Activated T-helper 1 cell treated with Interleukin-2 at 50 U/mL for 16 hours (primary cell): ENCODE measurements at places on chromosomes 6 and 20.

- no peak for DNase-seq
Measured at GRCh38 chr6:162721404-162721687, 6.2 kb downstream of the PRKN start.

DNA sequence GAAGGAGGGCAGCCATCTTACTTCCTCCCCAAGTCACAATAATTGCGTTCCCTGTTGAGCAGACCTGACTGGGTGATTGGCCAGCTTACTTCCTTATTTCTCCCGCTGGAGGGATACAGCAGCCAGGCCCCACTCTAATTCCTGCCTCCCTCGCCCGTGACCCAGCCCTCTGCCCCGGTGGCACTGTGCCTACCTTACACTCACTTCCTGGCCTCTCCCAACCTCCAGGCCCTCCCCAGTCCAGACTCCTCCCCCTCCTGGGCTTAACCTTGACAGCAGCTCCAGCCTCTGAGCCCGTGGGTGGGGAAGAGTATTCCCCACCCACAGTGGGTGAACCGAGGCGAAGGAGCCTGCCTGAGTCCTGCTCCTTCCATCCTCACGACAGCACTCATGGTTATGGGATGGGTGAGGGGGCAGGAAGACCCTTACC, 3.0 kb downstream of the BAK1 start:
- no peak for DNase-seq

GRCh38 chr20:24488064-24488799, 18.8 kb downstream of the SYNDIG1 start:
- DNase-seq: no peak

DNA sequence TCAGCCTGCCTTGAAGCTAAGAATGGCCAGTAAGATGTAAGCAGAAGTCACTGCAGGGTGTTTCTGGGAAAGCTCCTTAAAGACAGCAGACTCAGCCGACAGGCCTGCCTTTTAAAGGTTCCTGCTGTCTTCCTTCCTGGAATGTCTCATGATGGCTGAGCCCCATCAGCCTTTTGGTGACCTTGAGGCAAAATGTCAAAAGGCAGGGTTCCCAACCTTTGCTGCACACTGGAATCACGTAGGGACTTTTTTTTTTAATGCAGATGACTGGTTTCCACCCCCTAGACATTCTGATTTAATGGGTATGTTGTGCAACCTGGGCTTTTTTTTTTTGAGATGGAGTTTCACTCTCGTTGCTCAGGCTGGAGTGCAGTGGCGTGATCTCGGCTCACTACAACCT, 11.6 kb downstream of the MDGA1 start:
- no peak for DNase-seq

GRCh38 chr6:80610846-80611245, 504.4 kb downstream of the BCKDHB start:
- no peak for DNase-seq

- DNase-seq: no peak
Measured at GRCh38 chr6:168226902-168227318, 92.7 kb downstream of the DACT2 start.

GRCh38 chr6:155267411-155267810, 3.6 kb downstream of the CLDN20 start:
- no peak for DNase-seq

DNA sequence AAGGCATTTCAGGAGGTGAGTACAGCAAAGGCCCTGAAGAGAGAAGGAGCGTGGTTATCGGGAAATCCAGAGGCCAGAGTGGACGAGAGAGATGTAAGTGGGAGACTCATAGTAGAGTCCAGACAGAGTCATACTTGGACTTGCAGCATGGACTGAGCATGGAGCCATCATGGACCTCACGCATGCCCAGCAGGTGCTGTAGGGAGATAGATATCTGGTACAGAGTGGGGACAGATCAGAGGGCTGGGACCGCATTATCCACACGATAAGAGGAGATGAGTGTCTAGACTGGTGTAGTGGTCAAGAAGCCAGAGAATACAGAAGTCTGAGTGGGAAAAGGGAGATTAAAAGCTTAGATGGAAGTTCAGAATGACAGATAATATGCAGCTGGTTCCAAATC, 127.0 kb downstream of the TBC1D7 start:
- no peak for DNase-seq

- no peak for DNase-seq
Measured at GRCh38 chr6:39793516-39793915, 1.3 kb downstream of the DAAM2 start.

DNA sequence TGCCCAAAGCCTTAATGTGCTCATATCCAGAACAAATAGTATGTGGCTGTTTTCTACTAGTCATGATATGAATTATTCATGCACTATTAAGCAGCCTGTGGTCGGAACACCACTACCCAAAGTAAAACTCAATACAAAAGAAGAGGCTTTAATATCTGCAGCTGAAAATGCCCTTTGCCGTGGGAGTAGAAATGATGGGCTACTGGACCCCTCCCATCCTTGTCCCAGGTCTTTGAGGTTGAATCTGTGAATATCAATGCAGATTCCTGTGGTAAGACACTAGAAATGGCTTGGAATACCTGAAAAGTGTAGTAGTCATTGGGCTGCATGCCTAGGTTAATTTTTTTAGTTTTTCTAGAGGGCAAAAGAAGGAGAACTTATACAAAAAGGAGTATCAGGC, 303.7 kb downstream of the TBC1D7 start:
- DNase-seq: no peak

- DNase-seq: no peak
Measured at GRCh38 chr6:90428514-90428913, 131.9 kb upstream of the BACH2 start.

DNA sequence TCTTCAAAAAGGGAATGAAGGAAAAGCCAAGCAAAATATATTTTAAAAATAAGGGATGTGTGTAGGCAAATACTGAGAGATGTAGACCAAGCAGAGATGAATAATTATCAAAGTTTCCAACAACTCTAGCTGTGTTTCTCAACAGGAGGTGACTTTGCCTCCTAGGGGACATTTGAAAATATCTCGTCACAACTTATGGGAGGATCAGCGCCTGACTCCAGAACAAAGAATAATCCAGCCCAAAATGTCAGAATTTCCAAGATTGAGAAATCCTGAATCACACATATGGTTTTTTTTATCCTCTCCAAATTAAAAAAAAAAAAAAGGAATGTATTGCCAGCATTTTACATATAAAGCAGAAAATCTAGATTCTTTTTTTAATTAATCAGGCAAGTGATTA, 241.2 kb upstream of the ZFP64 start:
- DNase-seq: no peak

DNA sequence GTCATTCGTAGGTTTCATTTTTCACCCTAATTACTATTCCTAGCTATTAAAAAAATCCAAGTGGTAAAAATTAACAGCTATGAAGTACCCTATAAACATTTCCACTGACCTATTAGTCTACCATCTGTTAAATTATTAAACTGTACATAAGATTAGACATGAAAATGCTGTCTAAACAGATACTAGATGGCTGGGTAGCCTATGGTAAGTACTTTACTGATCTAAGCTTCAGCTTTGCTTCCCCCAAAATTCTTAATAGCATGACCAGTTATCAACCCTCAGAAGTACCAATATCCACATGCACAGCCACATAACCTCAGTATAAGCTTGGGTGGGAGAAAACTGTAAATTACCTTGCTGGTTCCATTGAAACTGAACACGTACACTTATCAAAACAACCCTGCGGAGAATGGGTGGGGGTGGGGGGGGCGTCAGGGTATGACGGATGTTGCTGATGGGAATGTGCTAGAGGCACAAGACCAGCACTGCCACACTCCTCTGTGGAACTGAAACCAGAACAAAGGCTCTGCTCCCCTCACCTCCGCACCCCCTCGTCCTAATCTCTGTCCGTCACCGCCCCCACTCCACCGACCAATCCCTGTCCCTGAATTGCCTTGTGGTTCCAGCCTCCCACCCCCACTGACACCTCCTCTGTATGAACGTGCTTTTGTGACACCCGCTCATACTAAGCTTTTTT, 45.3 kb downstream of the B4GALT5 start:
- DNase-seq: peak; percentile 46

DNA sequence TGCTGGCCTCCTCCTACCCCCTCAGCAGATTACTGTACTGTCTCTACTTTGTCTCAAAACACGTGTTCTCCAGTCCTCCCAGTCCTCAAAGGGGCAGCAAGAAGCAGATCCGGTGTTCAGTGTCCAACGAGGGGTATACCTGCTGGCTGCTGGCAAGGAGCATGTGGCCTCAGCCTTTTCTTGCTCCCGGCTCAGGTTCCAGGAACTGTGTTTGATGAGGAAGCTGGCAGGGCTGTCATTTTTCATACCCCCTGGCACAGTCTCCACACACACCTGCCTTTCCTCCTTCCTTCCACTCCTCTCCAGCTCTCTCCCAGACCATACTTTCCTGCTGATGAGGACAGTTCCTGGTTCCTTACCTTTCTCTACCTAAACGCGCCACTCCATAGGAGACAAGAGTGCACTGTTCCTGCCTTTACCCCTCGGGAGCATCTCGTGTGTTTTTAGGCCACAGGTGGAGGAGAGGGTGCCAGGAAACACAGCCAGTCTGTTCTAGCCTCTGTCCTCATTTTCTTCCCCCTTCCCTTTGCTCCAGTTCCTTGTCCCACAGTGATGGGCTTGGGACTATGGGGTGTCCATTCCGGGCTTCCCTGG, 77.2 kb downstream of the SSR1 start:
- DNase-seq: no peak

DNA sequence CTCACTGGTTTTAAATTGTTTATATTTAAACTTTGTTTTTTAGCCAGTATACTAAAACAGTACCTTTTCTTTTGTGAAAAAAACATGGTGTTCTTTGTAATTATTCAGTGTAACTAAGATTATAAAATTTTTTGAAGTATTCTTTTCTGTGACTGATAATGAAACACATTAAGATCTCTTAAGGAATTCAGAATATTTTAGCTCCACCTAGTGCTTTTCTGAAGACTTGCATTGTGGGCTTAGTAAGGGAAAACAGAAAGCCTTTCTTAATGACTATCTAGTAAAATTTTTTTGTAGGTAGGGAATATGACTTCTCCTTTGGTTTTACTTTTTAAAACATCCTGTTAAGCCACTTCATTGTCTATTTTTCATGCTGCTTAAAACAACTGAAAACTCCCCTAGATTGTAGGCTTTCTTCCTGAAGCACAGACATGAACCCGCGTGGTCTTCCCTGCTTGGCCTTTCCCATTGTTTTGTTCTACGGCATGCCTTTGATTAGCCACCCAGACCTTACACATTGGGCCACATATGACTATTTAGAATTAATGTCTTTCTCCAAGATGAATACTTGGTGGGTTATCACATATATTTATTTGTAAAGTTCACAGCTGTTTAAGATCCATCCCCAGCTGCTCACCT, 72.1 kb downstream of the AFDN start:
- no peak for DNase-seq

- DNase-seq: no peak
Measured at GRCh38 chr20:10652660-10653261, 21.0 kb downstream of the JAG1 start.

DNA sequence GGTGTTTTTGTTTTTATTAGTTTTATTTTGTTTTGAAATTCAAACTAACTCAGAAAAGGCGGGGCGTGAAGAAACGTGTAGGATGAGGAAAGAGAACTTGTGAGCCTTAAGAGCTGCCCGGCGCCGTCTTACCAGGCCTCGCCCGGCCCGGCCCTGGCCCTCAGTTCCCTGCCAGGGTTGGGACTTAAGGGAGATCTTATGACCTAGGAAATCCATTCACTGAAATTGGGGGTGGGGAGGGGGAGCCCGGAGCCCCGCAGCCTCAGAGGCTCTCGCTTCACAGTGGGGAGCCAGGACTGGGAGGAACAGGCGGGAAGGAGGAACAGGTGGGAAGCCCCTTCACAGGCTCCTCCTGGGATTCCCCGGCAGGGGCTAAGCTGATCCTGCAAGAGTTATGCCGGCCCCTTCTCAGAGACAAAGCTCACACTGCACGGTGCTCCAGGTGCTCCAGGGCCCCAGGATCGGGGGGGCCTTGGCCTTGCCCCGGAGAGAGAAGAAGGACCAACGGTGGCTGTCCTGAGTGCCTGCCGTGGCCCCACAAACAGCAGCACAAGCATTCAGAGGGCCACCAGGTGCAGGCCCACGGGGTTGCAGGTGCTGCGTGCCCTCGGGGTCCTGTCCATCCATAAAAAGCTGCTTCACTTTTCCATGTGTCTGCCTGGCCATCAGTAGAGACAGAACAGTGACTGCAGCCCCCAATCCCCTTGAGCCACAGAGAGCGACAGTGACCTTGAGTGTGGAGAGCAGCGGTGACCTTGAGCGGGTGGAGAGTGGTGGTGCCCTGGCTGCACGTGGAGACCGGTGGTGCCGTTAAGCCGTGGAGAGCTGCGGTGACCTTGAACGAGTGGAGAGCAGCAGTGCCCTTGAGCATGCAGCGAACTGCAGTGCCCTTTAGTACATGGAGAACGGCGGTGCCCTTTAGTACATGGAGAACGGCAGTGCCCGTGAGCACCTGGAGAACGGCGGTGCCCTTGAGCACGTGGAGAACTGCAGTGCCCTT, 152.7 kb downstream of the DLL1 start:
- no peak for DNase-seq

DNA sequence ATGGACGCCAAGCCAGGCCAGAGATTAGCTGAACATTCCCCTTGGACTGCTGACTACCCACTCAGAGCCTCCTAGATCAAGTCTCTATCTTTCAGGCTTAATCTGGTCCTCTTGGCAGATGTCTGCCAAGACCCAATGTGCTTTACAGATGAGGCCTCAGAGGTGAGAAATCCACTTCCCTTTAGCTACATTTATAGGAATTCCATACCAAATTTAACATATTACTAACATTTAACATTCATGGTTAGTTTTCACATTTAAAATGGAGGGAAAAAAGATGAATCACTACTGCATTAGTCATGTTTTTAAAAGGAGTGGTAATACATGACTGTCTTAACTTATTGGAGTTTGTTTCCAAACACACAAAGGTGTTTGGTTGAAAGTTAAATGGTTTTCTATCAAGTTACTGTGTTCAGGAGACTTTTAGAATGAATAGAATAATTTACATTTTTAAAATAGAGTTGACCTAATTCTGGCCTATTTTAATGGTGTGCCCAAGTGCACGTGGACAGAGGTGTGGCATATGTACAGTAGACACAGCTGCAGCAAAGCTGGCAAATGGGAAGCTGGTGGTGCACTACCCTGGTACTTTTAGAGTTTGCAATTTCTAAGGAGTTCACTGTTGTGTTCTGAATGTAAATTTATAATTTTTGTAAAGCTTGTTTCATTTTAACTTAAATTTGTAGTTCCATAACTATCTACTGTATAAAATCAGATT, 41.9 kb upstream of the CALHM6 start:
- no peak for DNase-seq

GRCh38 chr6:30601436-30601814, 15.6 kb downstream of the PPP1R10 start:
- DNase-seq: no peak
